ENCODE measurements at places on chromosomes 4 and X. TPM values are rescaled to one million over a fixed set of nuclear protein-coding genes. Genes with fewer than 3 reads are reported as not detected.

Gene MAGEE1
- polyA plus RNA-seq = 1.1 TPM

Gene ADH1C
- 150 TPM for polyA plus RNA-seq

Gene CHIC1
- polyA plus RNA-seq = 2.4 TPM

Gene RPL9
- polyA plus RNA-seq = 2,805 TPM

Gene ATP1B4
- polyA plus RNA-seq = not detected

Gene DRD5
- polyA plus RNA-seq = 0.31 TPM

Gene CLGN
- 1.6 TPM for polyA plus RNA-seq
